Activated naive CD8-positive, alpha-beta T cell treated with anti-CD3 and anti-CD28 coated beads, Interleukin-2, amount 10 ng/mL, durations not matched to agents 7 days and 5 days (primary cell): ENCODE measurements at places on chromosomes 3 and 15. TPM values are rescaled to one million over a fixed set of nuclear protein-coding genes. Genes with fewer than 3 reads are reported as not detected.

Gene ZBBX
- not detected for total RNA-seq

Gene OCA2
- not detected for total RNA-seq

Gene SERINC4
- 0.14 TPM for total RNA-seq

Gene CPN2
- not detected for total RNA-seq

Gene CELF6
- total RNA-seq, result 1.7 TPM

Gene TRH
- not detected for total RNA-seq

Gene RYR3
- total RNA-seq, result not detected

Gene CAMK1
- total RNA-seq, result 26.9 TPM

Gene FOXL2
- not detected for total RNA-seq

Gene KIF23
- total RNA-seq, result 50.7 TPM

Gene TMOD3
- 70.3 TPM for total RNA-seq

DNA sequence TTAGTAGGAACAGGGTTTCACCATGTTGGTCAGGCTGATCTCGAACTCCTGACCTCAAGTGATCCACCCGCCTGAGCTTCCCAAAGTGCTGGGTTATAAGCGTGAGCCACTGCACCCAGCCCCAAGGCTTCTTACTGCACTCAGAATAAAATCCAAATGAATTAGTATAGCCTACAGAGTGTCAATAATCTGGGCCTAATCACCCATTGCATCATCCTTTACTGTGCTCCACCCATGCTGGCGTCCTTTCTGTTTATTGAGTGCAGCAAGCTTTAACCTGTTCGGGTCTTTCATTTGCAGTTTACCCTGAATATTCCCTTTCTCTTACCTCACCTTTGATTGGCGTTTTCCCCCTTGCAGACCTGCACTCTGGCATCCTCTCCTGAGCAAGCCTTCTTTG, 77.7 kb downstream of the CEP63 start:
- no peak for DNase-seq

DNA sequence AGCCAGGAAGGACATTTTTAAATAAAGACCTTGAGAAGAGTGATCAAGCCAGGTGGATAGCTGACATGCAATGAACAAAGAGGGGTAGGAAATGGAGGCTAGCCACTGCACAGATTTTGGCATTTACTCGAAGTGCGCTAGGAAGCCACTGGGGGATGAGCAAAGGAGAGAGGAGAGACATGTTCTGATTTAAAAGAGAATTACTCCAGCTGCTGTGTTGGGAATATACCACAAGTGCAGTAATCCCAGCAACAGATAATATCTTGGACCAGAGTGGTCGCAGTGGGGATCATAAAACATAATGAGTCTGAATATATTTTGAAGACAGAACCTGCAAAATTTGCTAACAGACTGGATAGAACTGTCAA, 19.9 kb downstream of the KPNA4 start:
- no peak for DNase-seq

- no peak for DNase-seq
Observed at GRCh38 chr15:88745696-88746095, 57.5 kb upstream of the ACAN start.

GRCh38 chr15:72872066-72872845, 88.7 kb upstream of the ADPGK start:
- no peak for DNase-seq

DNA sequence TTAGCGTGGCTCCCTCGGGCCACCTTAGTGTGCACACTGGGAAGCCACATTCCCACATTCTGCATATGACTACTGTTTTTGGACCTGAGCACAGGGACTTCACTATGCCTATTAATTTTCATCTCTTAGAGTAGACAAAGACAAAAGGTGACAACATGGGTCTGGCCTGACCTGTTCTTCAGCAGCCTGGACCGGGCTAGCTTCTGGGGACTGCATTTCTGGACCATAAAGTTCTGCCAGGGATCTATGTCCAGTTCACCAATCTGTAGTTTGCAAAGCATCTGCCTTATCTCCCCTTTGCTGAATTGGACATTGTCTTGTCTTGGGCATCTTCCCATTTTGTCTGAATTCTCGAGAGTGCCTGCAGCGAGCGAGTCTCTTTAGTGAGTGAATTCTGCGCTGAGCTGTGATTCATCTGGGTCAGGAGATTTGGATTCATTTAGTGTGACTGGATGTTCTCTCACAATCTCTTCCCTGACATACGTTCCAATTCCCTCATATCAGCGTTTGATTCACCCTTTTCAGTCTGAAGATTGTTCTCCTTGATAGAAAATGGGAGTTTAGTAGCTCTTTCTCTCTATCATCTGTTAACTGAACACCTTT, 112.2 kb upstream of the PLXNA1 start:
- DNase-seq, result no peak

- no peak for DNase-seq
Observed at GRCh38 chr3:177742273-177742672, 545.0 kb upstream of the TBL1XR1 start.

DNA sequence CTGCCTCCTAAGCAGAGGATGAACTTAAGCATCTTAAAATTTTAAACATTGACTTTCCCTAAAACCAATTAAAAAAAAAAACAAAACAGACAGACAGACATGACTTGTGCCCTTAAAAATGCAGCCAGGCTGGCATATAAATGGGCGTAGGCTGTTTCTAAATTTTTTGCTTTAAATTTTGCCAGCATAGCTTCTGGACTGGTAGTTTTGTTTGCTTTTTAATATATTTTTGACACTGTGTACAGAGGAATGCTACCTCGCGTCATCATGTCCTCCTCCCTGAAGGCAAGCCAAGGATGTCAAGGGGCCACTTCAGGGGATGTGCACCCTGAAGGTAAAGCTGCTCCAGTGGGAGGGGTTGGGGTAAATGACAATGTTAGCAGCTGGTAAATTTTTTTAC, 134.8 kb downstream of the PGPEP1L start:
- no peak for DNase-seq

DNA sequence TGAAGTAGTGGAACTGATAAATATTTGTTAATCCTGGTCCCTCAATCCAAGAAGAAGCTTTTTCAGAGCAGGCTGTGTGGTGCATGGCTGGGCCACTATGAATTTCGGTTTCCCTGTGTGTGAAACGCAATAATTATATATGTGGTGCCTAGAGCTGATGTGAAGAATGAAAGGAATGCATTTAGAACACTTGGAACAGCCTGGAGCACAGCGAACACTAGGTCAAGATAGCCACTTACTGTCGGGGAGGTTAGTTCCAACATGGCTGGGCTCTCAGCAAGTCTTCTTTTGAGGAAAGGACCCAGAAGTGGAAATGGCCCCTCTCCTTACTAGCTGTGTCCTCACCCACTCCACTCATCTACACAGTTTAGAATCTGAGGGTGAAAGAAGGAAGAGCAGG, 245.7 kb downstream of the FHIT start:
- no peak for DNase-seq

GRCh38 chr3:81299481-81299880, 462.0 kb downstream of the GBE1 start:
- no peak for DNase-seq

DNA sequence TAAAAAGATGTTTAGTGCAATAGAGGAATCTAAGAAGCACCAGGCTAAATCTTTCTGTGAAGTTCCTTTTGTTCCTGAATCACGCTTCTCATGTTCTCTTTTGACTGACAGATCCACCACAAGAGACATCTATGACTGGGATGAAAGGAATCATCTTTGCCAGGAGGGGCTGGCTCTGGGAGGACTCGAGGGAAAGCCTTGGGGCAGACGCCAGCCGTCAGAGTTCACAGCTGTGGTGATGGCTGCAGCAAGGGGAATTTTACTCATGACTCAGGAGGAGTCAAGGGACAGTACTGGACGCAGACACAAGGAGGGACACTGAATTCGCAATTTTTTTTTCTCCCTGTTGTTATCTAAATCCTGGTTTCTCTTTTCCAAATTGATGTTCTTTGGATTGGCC, 38.7 kb downstream of the C3orf38 start:
- DNase-seq, result no peak

- DNase-seq, result no peak
Observed at GRCh38 chr3:26118165-26118564, 328.3 kb downstream of the OXSM start.

GRCh38 chr15:68403161-68403941, 28.6 kb downstream of the ITGA11 start:
- no peak for DNase-seq

GRCh38 chr3:39208463-39209055, 16.2 kb upstream of the XIRP1 start:
- DNase-seq, result no peak

- no peak for DNase-seq
Observed at GRCh38 chr3:186283096-186283495, 78.9 kb downstream of the DGKG start.

DNA sequence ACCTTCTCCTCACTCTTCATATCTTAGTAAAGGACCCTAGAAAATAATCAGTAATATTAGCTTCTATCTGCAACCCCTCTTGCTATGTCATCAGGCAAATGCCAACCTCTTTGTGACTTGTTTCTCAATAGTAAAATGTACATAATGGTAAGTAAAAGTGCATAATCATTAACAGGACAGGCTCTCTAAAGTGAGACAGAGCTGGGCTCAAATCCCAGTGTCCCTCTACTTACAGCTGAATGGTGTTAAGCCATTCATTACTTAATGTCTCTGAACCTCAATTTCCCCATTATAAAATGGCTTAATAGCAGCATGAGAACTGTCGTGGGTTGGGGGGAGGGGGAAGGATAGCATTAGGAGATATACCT, 62.6 kb upstream of the ATP11B start:
- no peak for DNase-seq

GRCh38 chr3:157920822-157921700, 185.2 kb downstream of the SHOX2 start:
- no peak for DNase-seq

DNA sequence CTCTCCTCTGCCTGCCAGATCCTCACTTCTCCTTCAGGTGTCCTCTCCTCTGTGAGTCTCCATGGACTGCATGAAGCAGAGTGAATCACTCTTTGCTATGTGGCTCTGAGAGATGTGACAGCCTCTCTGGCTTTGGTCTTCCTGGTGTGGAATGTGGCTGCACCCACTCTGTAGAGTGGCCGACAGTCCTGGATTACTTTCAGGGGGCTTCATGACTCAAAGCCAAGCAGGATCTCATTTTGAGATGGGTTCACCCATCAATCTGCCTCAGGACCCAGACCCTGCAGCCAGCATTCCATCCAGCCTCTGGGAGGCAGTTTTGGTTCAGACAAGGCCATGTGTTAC, 221.9 kb upstream of the LYSMD4 start:
- DNase-seq, result no peak

DNA sequence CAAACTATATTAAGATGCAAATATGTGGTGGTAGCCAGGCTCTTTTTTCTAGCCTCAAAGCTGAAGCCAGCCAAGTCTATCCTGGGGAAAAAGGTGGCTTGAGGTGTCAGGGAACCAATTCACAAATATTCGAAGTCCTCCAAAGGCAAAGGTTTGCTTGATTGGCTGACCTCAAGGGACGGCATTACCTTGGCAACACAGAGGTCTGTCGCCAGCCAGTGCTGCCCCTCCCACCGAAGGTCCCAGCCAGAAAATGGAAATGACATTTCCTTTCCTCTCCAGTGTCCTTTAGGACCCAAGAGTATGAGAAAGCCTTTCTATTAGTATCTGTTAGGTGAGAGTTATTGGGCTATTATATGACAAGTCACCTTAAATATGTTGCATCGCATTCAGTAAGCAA, 96.0 kb upstream of the LIMD1 start:
- DNase-seq, result no peak

GRCh38 chr3:9809239-9809614, 835 bp upstream of the TTLL3 start:
- DNase-seq, result peak; percentile 45

DNA sequence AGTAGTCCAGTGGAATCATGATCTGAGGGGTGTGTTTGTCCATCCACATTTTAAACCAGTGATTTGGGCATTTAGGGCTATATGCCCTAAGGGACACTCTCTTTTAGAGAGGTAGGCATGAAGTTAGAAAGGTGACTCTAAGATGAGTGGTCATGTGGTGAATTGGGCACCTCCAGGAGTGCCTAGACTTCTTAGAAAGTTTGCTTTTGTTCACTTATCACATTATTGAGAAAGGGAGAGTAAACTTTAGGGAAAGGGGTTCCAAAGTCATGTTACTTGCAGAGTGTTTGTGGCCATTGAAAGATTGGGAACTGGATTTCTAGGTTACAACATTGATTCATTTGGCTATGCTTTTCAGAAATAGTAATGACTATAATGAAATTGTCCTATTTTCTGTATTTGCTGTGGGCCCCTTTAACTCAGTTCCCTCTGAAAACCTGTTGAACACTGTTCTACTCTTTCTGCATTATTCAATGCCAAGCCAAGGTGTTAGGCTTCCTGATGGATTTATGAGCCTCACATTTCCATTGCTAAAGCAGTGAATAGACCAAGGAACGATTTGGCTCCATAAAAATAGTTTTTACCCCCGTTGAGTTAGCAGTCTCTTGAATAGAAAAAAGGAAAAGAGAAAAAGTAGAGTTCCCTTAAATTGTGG, 169.3 kb downstream of the PTPRG start:
- DNase-seq, result no peak

GRCh38 chr3:68988740-68989139, 24.7 kb downstream of the EOGT start:
- DNase-seq, result no peak

DNA sequence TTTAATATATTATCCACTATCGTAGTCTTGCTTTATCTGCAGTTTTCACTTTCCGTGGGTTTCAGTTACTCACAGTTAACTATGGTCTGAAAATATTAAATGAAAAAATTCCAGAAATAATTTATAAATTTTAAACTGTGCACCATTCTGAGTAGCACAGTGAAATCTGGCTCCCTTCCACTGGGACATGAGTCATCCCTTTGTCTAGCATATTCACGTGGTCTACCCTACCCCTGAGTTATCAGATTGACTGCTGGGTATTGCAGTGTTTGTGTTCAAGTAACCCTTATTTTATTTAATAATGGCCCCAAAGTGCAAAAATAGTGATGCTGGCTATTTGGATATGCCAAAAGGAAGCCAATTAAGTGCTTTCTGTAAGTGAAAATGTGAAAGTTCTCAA, 539.5 kb upstream of the AGTR1 start:
- DNase-seq, result no peak

DNA sequence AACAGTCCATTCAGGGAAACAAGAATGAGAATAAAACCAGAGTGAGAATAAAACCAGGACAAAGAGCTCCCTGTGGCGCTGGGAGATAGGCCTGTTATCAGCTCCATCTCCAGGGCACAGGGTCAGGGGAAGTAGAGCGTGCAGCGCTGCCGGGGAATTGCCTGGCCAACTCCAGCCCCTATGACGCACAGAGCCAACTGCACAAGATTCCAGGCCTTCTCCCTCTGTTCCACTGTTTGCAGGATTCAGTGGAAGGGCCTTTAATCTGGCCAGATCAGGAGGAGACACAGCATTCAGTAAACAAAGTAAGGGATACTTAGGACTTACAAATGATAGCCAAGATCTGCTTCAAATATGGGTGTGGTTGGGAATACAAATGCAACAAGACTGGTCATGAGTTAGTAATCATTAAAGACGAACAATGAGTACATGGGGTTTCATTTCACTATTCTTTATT, 49.4 kb downstream of the ITGB5 start:
- DNase-seq, result no peak
